ENCODE measurements at places on chromosomes 7 and 10. TPM values are rescaled to one million over a fixed set of nuclear protein-coding genes. Genes with fewer than 3 reads are reported as not detected.

DNA sequence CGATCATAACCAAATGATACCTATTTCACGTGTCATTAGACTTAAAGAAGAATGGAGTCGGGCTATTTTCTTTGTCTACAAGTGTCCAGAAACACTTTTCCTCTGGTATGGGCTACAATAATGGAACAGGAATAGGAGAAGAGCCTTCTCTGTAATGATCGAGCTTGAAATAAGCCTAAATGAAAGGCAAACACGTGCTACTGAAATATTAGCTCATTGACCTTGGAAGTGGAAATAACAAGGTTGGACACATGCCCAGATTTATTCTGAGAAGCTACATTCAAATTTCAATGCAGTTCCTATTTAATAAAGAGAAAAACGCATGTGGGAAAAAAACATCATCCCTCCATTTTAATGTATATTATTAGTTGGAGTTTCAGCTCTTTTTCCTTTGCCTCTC lies 254.7 kb upstream of the PTER start:
- H3K27me3 ChIP-seq, result no peaks in the 10 kb centered on the region
- H3K4me1 ChIP-seq, result no peaks in the 10 kb centered on the region
- no peak for DNase-seq
- no peak overlapping the region for H3K4me3 ChIP-seq

SLC26A5 gene
- not detected for polyA plus RNA-seq

DNA sequence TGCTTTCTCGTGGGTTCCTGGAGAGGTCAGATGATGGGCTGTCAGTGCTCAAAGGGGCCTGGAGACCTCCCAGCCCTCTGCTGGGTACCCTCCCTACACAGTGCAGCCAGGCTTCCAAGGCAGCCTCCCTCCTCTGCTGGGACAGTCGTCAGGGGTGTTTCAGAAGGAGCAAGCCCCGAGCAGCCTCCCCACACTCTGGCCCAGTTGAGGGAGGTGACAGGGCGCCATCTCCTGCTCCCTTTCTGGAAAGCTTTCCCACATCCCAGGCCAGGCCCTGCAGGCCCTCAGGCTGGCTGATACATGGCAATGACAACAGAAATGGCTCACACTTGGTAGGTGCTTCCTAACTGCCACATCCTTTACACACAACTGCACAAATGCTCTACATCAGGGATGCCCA lies 32.1 kb downstream of the KCNMA1 start:
- DNase-seq, result no peak
- H3K4me1 ChIP-seq, result peaks cover 30% of the 10 kb centered on the region
- no peaks in the 10 kb centered on the region for H3K36me3 ChIP-seq

DNA sequence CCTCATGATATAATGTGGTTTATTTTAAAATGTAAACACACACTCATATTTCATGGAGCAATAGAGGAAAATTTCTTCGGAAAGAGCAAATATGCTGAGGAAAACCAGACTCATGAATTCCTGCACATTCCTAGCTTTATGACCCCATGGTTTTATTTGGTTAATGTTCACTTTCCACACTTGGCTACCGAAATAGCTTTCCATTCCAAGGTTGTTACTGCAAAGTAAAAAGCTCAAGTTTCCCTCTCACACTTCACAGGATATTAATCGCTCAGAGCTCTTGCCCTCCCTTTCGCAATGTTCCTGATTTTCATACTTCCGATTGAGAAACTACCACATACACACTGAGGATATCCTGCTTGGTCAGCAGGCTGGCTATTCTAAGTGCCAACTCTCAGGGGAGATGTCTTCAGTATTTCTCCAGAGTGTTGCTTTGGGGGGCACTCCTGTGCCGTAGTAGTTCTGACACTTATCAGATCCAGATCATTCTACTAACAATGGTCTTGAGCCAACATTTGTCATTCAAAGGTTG lies 77.5 kb upstream of the STEAP1B start:
- H3K27ac ChIP-seq, result peak overlapping the region; percentile 55
- H3K36me3 ChIP-seq, result peaks cover 23% of the 10 kb centered on the region
- peak overlapping the region; percentile 34 for H3K4me3 ChIP-seq
- no peaks in the 10 kb centered on the region for H3K27me3 ChIP-seq
- peaks cover 47% of the 10 kb centered on the region for H3K4me1 ChIP-seq

KIAA1549 gene
- polyA plus RNA-seq, result not detected

- peak; percentile 77 for DNase-seq
- H3K4me3 ChIP-seq, result peak overlapping the region; percentile 93
- no peaks in the 10 kb centered on the region for H3K27me3 ChIP-seq
- H3K36me3 ChIP-seq, result no peaks in the 10 kb centered on the region
Measured at GRCh38 chr10:60942788-60943315, 1.1 kb downstream of the RHOBTB1 start.

THNSL1 gene
- 4.9 TPM for polyA plus RNA-seq

CALHM1 gene
- not detected for polyA plus RNA-seq

DNA sequence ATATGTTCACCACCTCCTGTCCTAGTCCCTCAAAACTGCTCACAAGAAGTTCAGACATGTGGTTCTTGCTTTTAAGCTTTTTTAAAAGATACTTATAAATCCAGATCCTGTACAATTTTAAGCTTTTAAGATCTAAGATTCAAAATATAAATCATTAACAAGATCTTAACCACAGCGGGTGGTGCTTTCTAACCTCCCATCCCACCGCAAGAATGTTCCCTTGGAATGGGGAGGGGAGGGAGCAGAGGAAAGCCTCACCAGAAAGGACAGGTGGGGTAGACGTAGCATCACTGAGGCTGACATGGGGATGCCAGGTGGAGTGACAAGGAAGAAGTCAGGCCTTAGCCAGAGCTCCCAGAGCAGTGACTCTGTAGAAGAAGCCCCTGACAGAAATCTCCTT lies 133.5 kb downstream of the C1GALT1 start:
- no peak for DNase-seq
- no peak overlapping the region for H3K27ac ChIP-seq
- peaks cover 11% of the 10 kb centered on the region for H3K27me3 ChIP-seq

DNA sequence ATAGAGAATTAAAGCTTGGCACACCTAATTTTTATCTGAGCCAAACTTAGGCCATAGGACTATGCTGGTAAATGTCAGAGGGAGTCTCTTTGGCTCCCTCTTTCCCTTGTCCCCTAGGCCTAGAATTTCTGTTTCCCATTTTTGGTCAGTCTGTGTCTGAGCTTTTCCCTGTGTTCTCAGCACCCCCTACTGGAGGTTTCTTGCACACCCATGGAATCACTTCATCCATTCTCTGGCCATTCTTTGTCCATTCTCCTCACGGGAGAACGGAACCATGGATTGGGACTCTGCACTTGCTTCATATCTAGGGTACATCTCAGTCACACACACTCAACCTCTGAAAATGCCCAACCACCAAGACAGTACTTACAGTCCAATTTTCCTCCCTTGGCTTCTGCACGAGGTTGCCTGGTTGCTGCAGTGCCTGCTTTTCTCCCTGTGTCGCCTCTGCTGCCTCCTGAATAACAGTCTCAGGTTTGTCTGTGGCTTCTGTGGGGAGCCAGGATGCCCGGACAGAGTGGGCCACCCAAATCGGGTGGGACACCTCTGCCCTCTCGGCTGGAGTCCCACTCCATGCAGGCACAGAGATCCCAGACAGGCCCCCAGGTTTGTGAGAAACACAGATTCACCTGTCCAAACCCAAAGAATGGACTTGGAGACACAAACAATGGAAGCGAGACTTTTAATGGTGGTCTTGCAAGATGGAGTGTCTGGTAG lies 35.1 kb upstream of the DNAH11 start:
- H3K4me1 ChIP-seq, result no peaks in the 10 kb centered on the region
- no peaks in the 10 kb centered on the region for H3K27me3 ChIP-seq
- H3K4me3 ChIP-seq, result no peak overlapping the region
- H3K36me3 ChIP-seq, result peaks cover 44% of the 10 kb centered on the region
- H3K27ac ChIP-seq, result no peak overlapping the region

DNA sequence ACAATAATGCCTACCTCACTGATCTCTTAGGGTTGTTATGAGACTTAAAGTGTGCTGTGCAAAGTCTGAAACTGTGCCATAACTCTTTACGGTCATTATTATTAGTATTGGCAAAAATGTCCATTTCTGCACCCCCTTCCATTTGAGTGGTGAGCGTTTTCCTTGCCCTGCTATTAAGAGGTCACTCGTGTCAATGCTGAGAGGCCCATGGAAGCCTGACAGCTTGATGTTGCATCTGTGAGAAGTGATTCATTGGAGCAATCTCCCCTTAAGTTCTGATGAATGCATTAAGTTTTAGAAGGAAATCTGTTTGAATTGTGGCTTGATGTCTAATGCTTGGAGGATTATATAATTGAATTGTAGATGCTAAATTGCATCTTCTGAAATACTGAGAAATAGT lies 253.3 kb downstream of the FRMD4A start:
- no peaks in the 10 kb centered on the region for H3K36me3 ChIP-seq
- no peaks in the 10 kb centered on the region for H3K4me1 ChIP-seq
- DNase-seq, result no peak
- H3K4me3 ChIP-seq, result no peak overlapping the region
- H3K27me3 ChIP-seq, result peaks cover 56% of the 10 kb centered on the region

DNA sequence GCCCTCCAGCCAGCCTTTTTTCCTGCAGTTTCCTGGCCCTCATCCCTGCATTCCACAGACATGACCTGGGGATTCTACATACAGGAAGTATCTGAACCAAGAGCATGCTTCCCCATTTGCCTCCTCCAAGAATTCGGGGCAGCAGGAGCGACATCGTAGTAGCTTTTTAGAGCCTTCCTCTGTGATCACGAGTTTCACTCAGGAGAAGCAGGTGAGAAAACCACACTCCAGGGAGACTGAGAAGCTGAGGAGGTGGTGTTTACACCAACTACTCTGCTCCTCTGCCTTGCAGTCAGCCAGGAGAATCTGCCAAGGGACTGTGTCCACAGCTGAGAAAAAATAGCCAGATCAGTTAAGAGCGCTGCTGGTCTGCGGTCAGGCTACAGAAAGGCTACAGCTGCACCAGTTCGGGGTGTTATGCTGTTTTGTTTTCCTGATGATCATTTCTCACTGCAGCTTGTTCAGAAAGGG lies 54.1 kb downstream of the HSPA12A start:
- no peaks in the 10 kb centered on the region for H3K4me1 ChIP-seq
- no peak overlapping the region for H3K27ac ChIP-seq
- H3K36me3 ChIP-seq, result no peaks in the 10 kb centered on the region

GRCh38 chr10:30488316-30488715 lies 54.3 kb downstream of the MAP3K8 start:
- no peaks in the 10 kb centered on the region for H3K36me3 ChIP-seq
- no peaks in the 10 kb centered on the region for H3K27me3 ChIP-seq
- H3K4me3 ChIP-seq, result peak overlapping the region; percentile 92
- H3K4me1 ChIP-seq, result peaks cover 73% of the 10 kb centered on the region

DNA sequence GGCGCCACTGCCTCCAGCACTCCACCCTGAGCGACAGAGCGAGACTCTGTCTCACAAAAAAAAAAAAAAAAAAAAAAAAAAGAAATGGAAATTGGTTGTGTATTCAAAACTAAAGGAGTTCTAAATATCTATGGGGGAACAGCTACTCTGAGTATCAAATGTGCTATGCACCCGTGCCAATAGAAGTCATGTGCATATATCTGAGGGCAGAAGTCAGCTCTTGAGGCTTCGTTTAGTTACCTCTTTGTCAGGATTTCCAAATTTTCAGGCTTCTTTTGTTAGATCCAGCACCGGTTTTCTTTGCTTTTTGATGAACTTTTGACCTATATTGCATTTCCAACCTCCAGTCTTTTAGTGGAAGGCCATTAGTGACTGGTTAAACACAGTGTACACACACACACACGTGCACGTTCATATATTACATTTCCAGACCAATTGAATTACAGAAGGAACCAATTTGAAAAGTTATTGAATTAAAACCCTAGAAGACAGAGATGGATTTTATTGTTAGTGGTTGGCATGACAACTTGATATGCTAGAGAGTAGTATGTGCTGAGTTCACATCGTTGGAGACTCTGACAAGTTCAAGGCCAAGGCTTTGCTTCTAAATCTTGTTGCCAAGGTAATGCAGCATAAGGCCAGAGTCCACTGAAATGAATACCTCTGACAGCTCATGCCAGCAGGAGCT lies 33.1 kb upstream of the ADD3 start:
- H3K36me3 ChIP-seq, result no peaks in the 10 kb centered on the region
- no peaks in the 10 kb centered on the region for H3K4me1 ChIP-seq
- peak overlapping the region; percentile 56 for H3K27ac ChIP-seq
- no peaks in the 10 kb centered on the region for H3K27me3 ChIP-seq
- no peak overlapping the region for H3K4me3 ChIP-seq

DNA sequence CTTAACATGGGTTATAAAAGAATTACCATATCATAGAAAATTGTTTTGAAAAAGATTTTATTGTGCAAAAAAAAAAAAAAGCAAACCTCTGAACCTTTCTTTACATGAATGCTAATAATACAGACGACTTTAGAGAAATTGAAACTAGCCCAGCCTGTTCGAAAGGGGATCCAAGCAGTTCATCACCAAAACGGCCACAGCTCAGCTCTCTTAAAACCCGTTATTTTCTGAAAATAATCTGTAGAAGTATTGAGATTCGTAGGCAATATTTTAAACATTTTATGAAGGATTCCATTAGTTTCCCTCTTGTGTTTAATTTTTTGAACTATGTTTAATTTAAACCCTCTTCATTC lies 9.9 kb upstream of the GSAP start:
- H3K4me1 ChIP-seq, result peaks cover 16% of the 10 kb centered on the region
- H3K27ac ChIP-seq, result no peak overlapping the region
- no peak overlapping the region for H3K4me3 ChIP-seq
- DNase-seq, result no peak
- H3K36me3 ChIP-seq, result no peaks in the 10 kb centered on the region

DNA sequence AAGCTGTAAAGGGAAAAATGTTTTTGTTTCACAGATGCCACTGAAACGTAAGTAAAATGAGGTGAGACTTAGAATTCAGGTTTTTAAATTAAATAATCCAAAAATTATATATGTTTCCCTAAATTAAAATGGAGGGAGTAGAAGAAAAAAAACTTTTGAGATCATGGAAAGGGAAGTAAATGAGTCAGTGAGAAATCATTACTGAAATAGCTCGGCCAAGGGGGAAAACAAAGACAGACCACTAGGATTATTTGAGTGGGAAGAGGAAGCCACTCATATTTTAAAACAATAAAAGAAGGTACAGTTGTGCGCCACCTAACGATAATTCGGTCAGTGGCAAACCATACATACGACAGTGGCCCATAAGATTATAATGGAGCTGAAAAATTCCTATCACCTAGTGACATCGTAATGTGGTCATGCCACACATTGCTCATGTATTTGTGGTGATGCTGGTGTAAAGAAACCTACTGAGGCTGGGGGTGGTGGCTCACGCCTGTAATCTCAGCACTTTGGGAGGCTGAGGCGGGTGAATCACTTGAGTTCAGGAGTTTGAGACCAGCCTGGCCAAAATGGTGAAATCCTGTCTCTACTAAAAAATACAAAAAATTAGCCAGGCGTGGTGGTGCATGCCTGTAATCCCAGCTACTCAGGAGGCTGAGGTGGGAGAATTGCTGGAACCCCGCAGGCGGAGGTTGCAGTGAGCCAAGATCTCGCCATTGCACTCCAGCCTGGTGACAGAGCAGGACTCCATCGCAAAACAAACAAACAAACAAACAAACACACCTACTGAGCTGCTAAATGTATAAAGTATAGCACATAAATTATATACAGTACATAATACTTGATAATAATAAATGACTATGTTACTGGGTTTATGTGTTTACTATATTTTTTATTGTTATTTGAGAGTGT lies 64.7 kb downstream of the MKX start:
- DNase-seq, result no peak
- H3K27me3 ChIP-seq, result peaks cover 4% of the 10 kb centered on the region
- H3K4me1 ChIP-seq, result no peaks in the 10 kb centered on the region
- no peaks in the 10 kb centered on the region for H3K36me3 ChIP-seq
